C1 segment of cervical spinal cord (tissue), 14 donors: ENCODE measurements at places on chromosomes 16 and 17.

GRCh38 chr17:12659500-12659899 is 6.2 kb upstream of the MYOCD start:
- no peak for DNase-seq

- peak; percentile 56 for DNase-seq
Measured at GRCh38 chr16:86517652-86518258, 7.4 kb downstream of the FOXF1 start.

GRCh38 chr16:22348291-22348690 is 26.1 kb downstream of the CDR2 start:
- no peak for DNase-seq

DNA sequence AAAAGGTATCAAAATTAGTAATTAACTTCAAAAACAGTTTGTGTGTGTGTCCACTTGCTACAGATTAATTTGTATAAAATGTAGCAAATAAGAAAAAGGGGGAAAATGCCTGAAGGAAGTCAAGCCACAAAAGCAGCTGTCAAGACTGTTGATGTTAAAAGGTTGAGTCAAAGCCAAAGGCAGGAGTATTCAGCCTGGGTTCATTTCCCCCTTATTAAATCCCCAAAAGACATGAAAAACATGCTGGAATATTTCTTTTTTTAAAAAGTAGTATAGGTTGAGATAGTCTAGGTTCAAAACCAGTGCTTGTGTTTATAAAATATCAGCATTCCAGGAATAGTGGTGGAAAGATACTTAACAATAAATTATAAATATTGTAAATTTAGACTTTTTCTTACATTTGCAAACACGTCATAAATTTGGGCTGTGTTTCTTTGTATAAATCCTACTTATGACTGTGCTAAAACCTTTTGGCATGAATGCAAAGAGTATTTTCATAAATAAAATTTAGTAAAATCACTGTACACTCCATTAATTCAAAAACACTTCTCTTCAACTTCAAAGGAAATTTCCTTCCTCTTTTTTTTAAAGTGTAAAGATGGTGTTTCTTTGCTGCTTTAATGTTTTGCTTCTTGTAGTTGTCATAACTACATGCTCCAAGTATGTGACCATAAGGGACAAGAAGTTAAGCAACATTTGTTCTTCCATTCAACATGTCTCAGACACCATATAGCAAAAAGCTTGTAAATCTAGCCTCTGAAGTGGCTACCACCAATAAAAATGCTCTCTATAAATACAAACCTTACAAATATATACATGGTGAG is 72.0 kb downstream of the SKAP1 start:
- no peak for DNase-seq

DNA sequence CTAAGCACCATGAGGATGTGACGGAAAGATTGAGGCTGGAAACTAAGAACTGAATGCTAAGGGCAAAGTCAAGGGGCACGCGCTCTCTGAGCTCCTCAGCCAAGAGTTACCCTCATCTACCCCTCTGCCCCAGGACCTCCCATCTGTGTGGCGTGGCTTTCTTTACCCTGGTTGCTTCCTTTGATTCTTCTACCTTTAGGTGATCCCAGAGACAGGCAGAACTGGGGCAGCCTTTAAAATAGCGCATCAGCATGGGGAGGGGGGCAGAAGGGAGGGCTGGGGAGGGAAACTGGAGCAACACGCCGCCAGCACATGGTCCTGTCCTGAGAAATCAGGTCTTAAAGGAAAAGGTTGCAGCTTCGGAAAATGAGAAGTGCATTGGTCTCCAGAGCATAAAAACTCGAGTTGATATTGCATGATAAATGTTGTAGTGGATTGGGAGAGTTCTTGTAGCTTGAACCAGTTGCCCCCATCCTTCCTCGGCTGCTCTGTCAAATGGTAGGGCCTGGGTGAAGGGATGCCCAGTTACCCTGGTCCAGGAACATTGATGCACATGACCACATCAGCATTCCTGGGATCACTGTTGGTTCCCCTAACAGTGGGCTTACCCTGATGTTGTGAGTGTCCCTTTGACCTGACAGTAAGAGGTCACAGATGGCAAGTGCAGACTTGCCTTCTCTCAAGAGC is 29.7 kb downstream of the LDHD start:
- no peak for DNase-seq

DNA sequence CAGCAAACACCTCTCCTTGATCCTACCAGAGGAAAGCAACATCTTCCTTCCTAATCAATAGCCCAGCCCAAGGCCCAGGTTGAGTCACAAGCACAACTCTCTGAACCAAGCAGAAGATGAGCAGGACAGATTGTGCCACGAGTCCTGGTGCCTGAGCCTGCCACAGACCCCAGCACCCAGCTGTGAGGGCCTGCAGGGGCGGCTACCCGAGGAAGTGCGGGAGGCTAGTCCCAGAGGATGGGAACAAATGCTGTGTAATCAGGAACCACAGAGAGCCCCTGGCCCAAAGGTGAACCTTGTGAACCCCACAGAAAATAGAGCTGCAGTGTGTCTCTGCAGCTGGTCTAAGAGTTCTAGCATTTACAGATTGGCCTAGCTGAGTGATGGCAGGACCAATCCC is 126.8 kb upstream of the HSBP1 start:
- no peak for DNase-seq

- DNase-seq = no peak
Measured at GRCh38 chr17:40178021-40178601, 841 bp downstream of the RAPGEFL1 start.

DNA sequence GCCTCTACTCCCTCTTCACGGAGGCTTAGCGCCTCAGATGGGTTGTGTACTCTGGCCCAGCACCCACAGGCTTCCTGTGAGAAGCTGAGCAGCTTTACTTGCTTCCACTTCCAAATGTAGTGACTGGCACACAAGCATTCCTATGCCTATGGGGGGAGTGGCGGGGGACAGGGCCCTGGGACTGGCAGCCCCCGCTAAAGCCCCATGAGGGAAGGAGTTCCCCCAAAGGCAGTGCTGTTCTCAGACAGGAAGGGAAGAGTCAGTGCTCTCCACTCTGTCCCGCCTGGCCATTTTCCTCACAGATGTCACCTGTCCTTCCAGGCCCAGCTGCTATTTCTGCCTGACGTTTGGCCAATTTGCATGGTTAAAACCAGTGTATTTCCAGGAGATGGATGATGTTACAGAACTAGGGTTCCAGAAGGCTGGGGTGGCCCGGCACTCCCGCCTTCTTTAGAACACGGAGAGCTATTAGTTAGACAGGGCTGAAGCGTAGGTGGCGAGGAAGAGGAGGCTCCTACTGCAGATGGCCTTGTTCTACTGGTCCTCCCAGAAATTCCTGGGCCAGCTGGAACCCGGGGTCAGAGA is 83.9 kb upstream of the FBXO47 start:
- no peak for DNase-seq

GRCh38 chr17:42039794-42040763 is 10.3 kb downstream of the C17orf113 start:
- no peak for DNase-seq

GRCh38 chr17:76254275-76254674 is 10.9 kb upstream of the UBALD2 start:
- no peak for DNase-seq

- no peak for DNase-seq
Measured at GRCh38 chr16:2810651-2811050, 6.4 kb upstream of the PRSS21 start.

DNA sequence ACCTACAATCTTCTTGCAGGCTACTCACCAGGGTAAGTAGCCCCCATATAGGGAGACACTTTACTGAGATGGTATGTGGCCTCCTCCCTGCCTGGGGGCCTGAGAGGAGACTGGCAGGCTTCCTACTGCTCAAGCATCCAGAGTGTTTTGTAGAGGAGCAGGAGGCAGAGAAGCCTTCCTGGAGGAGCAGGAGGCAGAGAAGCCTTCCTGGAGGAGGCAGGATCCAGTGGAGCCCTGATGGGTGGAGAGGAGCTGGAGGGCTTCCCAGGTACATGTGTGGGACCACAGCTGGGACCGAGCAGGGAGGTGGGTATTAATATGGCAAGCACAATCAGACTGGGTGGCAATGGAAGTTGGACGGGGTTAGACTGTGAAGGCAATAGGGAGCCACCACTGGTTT is 2.1 kb upstream of the ADGRG5 start:
- no peak for DNase-seq

DNA sequence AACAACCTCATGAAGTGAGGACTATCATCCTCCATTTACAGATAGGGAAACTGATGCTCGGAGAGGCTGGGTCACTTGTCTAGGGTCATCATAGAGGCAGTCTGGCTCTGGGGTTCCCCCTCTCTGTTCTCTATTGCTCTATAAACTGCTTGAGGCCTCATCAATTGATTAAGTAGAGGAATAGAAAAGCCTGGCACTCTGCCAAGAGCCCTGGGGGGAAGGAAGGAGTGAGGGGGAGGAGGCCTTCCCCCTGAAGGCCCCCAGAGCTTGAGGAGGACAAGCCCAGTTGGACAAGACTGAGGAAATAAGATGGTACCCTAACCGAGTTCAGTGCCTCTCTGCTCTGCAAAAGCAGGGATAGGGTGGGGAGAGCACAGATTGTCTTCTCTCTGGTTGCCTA is 21.0 kb downstream of the SDK2 start:
- DNase-seq = no peak

DNA sequence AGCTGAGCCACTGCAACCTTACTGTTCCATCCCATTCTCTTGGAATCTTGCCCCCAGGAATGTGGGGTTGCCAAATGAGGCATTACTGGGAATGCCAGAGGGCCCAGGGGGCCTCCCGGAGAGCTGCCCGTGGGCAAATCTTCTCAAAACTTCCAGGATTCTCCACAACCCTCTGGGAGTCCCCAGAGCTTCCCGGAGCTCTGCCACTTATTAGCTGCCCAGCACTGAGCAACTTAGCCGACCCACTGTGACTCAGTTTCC is 306.0 kb downstream of the FOXL1 start:
- no peak for DNase-seq

DNA sequence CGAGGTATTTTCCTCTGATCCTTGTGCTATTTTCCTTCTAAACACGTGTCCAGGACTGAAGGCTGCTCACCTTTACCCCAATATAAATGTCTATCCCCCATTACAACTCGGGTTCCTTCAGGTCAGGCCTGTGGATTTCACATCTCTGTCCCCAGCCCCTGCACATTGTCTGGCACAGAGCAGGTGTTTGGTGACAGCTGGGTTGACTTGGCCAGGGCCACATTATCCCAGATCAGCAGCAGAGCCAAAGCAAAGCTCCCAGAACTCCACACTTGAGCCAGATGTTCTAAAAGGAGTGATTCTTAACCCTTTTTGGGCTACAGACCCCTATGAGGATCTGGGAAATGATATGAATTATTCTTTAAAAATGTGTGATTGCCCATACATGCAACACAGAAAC is 18.0 kb upstream of the SPATA32 start:
- no peak for DNase-seq

DNA sequence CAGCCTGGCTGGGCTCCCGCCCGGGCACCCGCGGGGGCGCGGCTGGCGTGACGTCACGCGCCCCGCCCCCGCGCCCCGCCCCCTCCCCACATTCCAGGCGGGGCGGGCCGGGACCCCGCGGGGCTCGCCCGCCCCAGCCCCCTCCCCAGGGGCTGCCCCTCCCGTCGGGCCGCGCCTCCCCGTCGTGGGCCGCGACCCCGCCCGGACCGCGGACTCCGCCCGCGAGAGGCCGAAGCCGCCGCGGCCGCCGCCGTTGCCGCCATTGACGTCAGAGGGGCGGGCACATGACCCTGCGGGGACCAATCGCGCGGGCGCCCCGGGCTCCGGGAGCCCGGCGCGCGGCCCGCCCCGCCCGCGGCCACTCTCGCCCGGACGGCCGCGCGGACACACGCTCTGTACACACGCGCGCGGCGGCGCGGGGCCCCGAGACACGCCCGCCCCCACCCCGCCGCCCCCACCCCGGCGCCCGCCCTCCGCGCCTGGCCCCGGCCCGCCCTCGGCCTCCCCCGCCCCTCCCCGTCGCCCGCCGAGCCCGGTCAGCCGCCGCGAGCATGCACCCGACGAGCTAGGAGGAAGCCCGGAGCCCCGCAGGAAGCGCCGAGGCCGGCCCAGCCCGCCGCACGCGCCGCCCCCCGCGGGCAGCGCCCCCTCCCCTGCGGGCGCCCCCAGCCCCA is at the start of gene CMIP:
Gene CMIP (plus strand): TSS at position 361 of the 674 bp plus-strand sequence.
- DNase-seq = peak; percentile 79

DNA sequence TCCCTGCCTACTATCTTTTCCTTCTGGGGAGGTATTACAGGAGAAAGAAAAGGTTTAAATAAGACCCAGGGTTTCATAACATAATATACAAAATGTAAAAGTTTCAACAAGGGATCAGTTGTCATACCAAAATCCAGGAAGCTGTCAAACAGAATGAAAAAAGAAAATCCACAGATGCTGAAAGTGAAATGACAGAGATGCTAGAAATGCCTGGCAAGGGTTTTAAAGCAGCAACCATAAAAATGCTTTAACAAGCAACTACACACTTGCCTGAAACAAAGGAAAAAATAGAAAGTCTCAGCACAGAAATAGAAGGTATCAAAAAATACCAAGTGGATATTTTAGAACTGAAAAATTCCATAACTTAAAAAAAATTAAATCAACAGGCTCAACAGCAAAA is 105.0 kb downstream of the C16orf78 start:
- no peak for DNase-seq

DNA sequence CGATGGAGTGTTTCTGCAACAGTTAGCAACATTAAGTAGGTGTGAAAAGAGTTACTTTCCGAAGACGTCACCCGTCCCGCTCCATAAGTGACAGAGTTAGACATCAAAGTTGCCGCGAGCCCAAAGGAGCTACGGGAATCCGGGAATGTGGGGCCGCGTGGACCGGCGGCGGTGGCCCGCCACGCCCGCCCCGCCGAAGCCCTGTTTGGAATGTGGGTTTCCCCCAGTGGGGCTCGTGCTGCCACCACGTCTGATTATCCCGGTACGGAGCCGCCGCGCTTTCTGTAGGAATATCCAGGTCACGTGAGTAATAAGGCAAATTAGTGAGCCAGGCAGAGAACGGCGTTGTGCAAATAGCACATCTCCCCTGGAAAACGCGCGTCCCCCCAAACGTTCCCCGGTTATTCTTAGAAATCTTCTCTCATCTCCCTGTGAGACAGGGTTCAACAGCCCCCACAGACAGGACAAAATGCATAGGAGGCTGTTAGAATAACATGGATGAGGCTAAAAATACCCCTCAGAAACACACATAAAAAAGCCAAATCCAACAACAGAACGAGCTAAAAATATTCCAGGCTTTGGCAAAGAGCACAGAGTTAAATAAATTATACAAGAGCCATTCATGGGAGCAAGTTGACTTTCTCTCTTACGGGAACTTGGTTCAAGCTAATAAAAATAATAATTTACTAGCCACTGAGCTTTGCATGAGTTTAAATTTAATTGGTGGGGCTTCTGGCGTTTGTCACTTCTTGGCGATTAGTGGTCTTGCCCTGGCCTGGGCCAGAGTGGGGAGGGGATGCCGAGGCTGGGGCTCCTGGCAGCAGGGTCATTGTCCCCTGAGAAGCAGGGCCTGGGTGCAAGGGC is 8.6 kb downstream of the BAHCC1 start:
- no peak for DNase-seq

- no peak for DNase-seq
Measured at GRCh38 chr17:17780922-17781590, 55.7 kb downstream of the SREBF1 start.

- no peak for DNase-seq
Measured at GRCh38 chr16:58425756-58426494, 33.7 kb downstream of the GINS3 start.

- no peak for DNase-seq
Measured at GRCh38 chr16:80288616-80289015, 252.2 kb upstream of the DYNLRB2 start.

- no peak for DNase-seq
Measured at GRCh38 chr17:11002417-11002816, 164.5 kb upstream of the PIRT start.
